Stimulated activated CD4-positive, alpha-beta T cell treated with anti-CD3 and anti-CD28 coated beads, Interleukin-15, amount 100 ng/mL, for 24 hours (primary cell): ENCODE measurements at places on chromosomes 13 and 19.
A peak's percentile ranks its signal among the peaks of the same experiment; 100 is the strongest.

DNA sequence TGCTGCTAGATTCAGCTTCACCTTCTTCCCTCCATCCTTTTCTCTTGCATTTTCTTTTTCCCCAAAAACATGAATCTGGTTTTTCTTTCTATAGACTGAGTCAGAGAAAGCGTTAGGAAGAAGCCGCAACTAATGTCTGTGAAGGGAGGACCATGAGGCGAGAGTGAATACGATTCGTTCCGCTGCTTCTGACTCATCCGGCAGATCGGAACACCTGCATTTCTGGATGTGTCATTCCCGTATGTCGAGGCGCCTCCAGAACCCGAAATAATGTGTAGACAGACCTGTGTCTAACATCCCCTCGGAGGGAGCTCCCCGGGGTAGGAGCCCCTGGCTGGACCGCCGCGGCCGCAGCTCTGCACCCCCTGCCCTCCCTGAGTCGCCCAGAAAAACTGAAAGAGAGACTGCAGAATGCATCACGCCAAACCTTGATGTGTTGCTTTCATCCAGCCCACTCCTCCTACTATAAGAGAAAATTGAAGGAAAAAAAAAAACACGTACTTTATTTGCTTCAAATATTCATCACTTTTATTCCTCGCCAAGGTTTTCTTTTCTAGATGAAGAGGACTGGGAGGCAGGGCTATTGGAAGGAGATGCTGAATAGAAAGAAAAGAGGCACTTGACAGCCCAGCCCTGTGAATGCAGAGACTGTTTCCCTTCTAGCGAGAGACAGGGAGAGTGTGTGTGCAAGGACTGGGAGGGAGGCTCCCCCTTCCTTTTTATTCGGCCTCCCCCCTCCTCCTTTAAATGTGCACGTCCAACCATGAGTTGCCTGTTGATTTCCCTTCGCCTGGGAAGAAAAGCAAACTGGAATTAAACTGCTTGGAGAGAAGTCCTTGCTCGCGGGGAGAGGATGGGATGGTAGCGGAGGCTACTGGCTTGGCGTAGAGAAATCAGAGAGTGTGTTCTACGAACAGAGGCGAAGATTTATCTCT lies 616 bp upstream of the PCDH17 start:
- peak; percentile 18 for DNase-seq

GRCh38 chr13:53098455-53098854 lies 69.8 kb downstream of the OLFM4 start:
- DNase-seq: no peak

DNA sequence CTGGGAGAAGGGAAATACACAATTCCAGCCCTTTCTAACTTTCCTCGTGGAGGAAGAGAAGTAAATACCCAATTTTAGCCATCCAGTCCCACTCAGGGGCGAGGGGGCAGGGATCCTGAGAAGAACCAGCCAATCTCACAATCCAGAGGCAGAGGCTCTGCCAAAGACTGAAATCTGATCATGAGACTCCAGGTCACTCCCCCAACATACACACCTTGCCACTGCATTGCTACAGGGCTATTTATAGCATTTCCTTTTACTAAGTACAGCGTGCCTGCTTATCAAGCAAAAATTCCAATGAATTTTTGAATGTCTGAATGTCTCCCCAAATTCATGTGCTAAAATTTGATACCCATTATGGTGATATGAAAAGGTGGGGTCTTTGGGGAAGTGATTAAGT lies 1687.5 kb downstream of the EFNB2 start:
- no peak for DNase-seq

GRCh38 chr19:45641274-45642105 lies 2.3 kb upstream of the EML2 start:
- DNase-seq: peak; percentile 95

GRCh38 chr19:547836-548720 lies 4.2 kb downstream of the GZMM start:
- no peak for DNase-seq

- DNase-seq: no peak
Measured at GRCh38 chr13:107865643-107866031, 349.7 kb downstream of the LIG4 start.

DNA sequence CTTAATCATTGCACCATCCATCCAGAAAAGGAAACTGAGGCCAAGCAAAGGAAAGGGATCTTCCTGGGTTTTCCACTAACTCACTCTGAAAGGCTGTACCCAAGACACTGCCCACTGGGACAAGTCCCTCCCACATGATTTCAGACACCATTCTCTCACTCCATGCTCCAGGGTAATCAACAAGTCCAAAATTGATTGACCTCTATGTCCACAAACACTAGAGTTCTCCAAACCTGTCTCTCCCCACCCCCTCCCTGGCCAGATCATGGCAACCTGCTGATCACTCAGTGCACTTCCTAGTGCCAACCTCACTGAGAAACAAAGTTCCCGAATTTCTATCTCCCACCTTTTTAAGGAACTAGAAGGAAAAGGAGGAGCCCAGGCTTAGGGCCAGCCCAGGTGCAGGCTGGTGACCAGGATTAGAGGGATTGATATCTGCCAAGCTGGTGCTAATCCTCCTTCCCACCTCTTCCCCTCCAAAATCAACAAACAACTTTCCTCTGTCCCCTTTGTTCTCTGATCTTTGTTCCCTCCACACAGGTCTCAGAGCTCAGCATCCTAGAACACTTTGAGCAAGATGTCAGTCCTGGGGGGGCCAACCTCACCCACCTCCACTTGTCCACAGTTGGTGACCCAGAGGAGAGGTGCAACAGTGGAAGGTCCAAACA lies 2.4 kb upstream of the CYP2A13 start:
- no peak for DNase-seq

- peak; percentile 68 for DNase-seq
Measured at GRCh38 chr13:29472332-29472961, 123.0 kb downstream of the SLC7A1 start.

- DNase-seq: no peak
Measured at GRCh38 chr13:57409121-57409520, 222.4 kb upstream of the PCDH17 start.

GRCh38 chr19:18388100-18388959 lies 2.4 kb downstream of the GDF15 start:
- peak; percentile 84 for DNase-seq

DNA sequence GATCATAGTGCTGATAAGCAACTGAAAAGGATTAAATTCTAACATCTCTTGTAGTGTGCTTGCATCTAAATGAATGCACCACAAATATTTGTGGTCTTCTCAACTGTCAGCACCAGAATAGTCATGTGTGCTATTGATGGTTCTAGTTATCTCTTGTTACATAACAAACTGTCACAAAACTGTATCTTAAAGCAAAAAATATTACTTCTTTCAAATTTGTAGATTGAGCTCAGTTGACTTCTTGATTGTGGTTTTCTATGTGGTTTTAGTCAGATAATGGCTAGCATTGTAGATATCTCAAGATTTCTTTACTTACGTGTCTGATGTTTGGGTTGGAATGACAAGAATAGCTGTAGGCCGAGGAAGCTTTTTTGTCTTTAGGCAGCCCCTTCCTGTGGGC lies 431.3 kb downstream of the SLITRK6 start:
- DNase-seq: no peak

DNA sequence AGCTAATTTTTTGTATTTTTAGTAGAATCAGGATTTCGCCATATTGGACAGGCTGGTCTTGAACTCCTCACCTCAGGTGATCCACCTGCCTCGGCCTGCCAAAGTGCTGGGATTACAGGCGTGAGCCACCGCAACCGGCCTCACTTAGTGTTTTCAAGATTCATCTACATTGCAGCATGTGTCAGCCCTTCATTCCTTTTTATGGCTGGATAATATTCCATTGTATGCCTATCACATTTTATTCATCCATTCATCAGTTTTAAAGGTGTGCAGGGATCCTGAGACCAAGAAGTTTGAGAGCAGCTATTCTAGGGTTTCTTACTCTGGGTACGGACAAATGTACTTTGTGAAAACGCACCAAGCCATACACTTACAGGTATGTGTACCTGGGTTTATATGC lies 9.1 kb downstream of the COQ8B start:
- no peak for DNase-seq

GRCh38 chr19:45468159-45468651 lies 409 bp downstream of the FOSB start:
- peak; percentile 46 for DNase-seq

DNA sequence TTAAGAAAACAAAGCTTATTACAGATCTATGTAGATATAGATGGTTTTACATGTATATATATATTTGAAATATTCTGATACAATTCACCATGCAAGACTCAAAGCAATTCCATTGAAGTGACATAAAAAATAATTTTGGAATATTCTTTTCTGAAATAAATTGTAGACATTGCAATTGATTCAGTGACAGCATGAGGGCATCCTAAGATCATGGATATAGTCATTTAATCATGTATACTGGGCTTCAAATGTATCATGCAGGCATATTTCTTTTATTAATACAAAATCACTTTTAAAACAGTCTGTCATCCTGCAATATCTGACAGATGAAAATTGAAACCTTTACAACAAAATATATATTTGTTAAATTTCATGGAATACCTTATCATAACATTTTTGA lies 286.7 kb upstream of the SLITRK6 start:
- DNase-seq: no peak

DNA sequence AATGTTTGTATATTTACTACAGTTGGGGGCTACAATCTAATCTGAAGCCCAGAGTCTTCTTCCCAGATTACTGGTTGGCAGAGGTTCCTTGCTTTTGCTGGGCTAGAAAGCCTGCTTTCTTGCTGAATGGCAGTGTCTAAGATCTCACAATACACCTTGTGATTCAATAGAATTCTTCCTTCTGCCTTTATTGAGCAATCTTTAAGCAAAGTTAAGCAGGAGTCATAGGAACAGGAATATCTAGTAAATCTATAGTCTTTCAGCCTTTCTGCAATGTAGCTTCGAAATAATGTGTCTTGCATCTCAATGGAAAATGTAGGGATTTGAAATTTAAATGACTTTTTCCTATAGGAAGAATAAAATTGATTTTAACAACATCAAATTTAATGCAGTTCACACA lies 346.1 kb downstream of the SLITRK1 start:
- DNase-seq: no peak

GRCh38 chr19:48419158-48419920 lies 25.9 kb downstream of the GRIN2D start:
- peak; percentile 80 for DNase-seq

GRCh38 chr13:50303963-50304721 lies 288.9 kb downstream of the KCNRG start:
- no peak for DNase-seq

DNA sequence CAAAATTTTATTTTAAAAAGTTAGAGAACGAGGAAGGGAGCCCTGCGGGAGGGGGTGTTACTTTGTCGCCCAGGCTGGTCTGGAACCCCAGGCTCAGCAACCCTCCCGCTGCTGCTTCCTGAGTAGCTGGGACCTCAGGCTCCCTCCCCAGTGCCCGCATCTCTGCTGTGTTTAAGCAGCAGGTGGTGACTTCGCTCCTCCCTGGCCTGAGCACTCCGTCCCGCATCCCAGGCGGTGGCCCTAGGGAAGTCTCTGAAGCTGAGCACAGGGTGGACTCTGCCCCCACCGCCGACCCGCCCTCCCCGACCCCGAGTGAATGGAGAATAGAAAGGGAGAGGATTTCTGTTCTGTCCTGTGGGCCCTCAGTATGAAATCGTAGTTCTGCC lies 30.5 kb downstream of the ZNF701 start:
- peak; percentile 25 for DNase-seq

GRCh38 chr19:48553676-48554384 lies 1.9 kb downstream of the SULT2B1 start:
- no peak for DNase-seq

DNA sequence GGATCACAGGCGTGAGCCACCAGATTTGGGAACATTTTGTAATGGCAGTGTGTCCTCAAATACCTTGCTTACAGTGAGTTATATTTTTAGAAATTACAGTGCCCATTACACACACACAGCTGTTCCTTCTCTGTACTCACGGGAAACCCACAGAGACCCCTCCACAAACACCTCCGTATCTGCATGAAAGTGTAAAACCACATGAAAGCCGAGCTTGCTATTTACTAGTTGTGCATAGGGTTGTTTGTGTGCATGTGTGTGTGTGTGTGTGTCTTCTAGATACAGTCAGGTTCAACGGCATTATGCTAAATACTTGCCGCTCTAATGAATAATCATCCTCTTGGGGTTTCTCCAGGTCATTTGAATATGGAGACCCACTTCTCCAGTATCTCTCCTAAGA lies 22.3 kb upstream of the LILRA2 start:
- no peak for DNase-seq

GRCh38 chr13:72004246-72004645 lies 137.2 kb upstream of the DACH1 start:
- DNase-seq: no peak

GRCh38 chr19:40799558-40800338 lies 757 bp downstream of the EGLN2 start:
- peak; percentile 46 for DNase-seq

GRCh38 chr13:34591900-34592529 lies 350.1 kb upstream of the NBEA start:
- no peak for DNase-seq

DNA sequence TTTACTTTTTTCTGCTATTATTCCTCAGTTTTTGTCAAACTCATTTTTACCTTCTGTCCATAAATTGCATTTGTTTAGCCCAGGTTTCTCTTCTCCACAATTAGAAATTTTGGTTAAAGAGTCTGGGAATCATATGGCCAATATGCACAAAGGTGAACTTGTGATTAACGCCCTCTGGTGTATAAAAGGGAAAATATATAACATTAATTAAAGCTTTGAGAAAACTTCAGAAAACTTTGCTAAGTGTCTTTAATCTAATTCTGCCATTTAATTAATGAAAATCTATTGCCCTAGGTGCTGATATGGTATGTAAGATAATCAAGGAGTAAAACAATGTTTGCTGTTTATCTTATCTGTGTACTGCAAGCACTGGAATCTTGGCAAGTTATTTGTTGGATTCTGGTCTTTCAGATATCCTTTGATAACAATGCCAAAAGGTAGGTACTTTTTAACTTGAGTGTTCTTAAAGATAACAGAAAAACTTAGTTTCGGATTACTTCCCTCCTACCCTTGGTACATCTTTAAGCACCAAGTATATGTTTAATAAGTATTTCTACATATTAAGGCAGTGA lies 402.6 kb downstream of the SUCLA2 start:
- no peak for DNase-seq

GRCh38 chr13:25493931-25494640 lies 122.3 kb downstream of the ATP8A2 start:
- DNase-seq: no peak

DNA sequence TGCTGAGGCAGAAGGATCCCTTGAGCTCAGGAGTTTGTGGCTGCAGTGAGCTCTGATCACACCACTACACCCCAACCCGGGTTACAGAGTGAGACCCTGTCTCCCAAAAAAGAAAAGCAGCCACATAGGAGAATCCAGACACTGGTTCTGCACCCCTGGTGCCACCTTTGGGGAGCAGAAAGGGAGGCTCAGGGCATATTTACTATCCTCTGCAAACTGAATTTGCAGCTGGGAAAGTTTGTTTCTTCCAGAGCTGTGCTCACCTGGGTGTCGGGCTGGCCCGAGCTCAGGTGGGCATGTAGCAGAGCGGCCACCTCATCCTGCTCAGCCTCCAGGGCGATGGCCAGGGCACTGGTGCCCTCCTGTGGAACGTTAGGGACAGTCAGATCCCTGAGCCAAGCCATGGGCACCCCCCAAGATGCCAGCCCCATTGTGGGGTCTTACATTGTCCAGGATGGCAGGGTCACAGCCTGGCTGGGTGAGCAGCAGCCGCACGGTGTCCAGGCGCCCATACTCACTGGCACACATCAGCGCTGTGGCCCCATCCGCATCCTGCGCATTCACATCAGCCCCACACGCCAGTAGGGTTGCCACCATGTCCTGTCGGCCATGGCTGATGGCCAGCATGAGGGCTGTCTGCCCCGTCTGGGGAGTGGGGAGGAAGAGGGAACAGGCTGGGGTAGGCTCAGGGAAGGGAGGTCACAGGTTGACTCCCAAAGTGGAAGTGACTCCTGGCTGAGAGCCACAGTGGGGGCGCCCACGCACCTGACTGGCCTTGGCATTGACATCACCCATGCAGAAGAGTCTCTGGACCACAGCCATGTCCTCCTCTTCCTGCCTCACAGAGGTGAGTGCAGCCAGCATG lies 3.1 kb downstream of the RPS28 start:
- DNase-seq: peak; percentile 43
